ENCODE measurements at places on chromosomes 7 and 10.

- DNase-seq: peak; percentile 25
These were observed 174.8 kb downstream of the DKK1 start for GRCh38 chr10:52488606-52489485.

GRCh38 chr7:29184599-29184998 is 10.0 kb upstream of the CHN2 start:
- no peak for DNase-seq

DNA sequence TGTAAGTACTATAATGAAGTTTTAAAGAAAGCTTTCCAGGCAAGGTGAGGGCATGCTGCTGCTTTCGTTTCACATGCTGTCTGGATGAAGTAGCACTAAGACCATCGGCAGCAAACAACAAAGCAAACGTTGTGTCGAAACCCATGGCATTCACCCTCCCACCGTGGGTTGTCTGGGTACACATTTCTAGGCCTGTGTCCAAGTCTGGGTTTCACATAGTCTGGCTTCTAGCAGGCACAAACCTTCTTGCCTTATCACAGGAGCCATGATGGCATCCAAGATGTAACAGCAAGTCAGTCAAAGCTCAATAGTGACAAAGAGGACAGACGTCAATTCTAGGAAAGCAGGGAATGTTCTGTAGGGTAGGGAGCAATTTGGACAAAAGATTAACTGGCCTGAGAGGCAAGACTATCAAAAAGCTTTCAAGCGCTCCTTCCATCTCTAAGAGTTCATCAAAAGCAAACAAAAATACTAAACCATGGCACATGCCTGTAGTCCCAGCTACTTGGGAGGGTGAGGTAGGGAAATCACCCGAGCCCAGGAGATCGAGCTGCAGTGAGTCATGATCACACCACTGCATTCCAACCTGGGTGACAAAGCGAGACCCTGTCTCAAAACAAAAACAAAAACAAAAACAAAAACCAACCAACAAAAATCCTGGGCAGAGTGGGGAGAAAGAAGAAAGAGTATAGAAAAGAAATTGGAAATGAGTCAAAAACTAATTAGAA is 42.7 kb downstream of the PAXIP1 start:
- DNase-seq: no peak

- DNase-seq: peak; percentile 90
These were observed 44.2 kb upstream of the GGCT start for GRCh38 chr7:30548845-30549244.

- DNase-seq: no peak
These were observed 926.7 kb upstream of the ZNF722 start for GRCh38 chr7:63071920-63072319.

GRCh38 chr10:132351611-132352010 is 19.6 kb downstream of the LRRC27 start:
- no peak for DNase-seq

DNA sequence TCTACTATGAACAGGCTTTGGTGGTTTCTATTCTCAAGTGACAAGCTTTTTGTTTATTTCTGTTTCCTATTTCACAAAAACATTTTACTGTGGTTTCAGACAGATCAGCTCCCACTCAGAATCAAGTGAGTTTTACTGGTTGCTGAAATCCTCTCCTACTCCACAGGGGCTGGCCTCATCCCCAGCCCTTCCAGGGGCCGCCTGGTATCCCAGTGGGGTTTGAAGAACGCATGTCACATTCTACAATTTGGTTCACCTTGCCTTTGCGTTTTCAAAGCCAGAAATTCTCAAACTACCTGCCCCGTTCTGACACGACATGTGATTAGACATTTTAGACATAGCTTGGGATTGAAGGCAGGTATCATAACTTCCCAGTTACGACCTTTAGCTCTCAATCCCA is 160.9 kb upstream of the AGK start:
- DNase-seq: no peak

- DNase-seq: no peak
These were observed 74.6 kb upstream of the PRSS58 start for GRCh38 chr7:142332421-142332820.

DNA sequence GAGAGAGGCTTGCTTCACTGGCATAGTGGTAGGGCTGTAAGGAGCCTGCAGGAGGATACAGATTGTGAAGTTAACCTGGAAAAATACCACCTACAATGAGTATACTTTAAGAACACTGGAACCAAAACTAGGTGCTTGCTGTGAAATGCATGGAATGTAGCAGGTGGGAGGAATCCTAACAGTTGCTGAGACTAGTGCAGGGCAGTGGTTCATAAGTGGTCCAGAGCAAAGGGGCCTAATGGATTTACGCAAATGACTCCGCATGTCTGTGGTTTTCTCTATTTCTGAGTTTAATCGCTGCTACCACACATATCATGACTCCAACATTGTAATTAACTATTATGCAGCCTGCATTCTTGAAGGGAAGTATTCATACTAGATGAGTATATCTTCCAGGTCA is 218.4 kb downstream of the CHRM2 start:
- no peak for DNase-seq

DNA sequence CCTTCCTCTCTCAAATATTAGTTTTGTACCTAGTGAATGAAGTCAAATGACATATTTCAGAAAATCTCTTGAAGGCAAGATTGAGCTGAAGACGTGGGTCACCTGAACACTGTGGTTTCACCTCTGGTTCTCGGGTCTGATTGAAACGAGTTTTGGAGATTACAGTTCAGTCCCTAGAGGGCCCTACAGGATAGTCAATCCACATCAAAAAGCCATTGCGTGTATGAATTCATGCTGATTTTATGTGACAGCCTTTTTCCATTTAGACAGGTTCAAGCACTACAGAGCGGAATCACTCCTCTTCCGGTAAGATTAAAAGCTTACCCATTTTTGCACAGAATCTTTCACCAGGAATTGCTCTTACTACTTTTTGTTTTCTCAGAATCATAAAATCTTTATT is 62.2 kb downstream of the VIM start:
- peak; percentile 17 for DNase-seq

GRCh38 chr7:117667456-117667855 is 187.6 kb downstream of the CFTR start:
- no peak for DNase-seq

GRCh38 chr10:29585488-29585976 is 49.2 kb downstream of the SVIL start:
- no peak for DNase-seq

DNA sequence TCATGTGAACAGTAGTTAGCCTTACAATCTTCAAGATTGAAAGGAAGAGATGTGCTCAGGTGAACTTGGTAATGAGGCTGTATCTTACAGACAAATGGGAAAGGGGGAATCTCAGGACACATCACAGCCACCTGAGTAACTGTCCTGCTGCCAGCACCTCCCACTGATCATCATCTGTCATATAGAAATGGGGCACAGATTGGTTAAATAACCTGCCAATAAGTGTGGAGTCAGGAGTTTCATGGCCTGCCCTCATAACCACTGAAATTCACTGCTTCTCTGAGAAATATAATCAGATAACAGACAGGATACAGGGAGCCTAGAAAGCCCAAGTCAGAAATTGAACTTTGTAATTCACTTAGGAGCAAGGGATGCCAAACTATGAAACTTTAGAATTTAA is 64.9 kb upstream of the TAS2R16 start:
- DNase-seq: no peak

GRCh38 chr7:92404170-92404614 is 43.1 kb upstream of the GATAD1 start:
- DNase-seq: no peak

DNA sequence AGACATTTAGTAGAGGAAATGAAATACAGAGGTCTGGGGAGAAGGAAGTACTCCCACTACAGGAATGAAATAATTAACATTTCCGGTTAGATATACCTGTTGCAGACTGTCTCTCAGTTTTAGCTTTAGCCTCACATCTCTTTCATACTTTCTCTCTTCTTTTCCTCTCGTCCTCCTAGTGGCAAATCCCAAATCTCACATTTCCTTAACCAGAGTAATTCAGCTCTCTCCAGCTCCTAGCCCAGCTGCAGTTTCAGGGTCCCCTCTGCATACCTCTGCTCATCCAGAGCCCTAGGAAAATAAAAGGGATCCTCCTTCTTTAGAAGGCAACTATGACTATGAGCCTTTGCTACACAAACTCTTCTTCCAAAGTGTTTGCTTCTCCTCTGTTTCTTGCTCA is 643.2 kb downstream of the PHTF2 start:
- no peak for DNase-seq

- no peak for DNase-seq
These were observed 70.6 kb downstream of the PIP4K2A start for GRCh38 chr10:22643775-22644174.

- DNase-seq: no peak
These were observed 9.5 kb upstream of the ADAM12 start for GRCh38 chr10:126397640-126398382.

DNA sequence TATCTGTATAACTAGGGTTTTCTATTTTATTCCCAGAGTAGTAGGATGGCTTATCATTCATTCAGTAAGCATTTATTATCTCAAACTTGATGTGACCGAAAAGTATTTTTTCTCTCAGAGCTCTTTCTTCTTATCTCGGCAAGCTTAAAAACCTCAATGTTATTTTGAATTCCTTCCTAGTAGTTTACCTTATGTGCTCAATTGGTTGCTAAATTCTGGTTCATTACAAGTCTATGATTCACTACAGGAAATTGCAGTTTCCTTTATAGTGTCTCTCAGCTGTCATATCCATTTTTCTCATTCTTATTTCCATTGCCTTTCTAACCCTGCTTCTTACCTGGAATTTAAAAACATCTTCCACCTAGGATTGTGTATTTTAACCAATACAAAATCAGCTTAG is 12.6 kb upstream of the ICA1 start:
- no peak for DNase-seq

All from iPS-NIHi11 (cell line).